A375 (cell line): ENCODE measurements at places on chromosomes 3 and 15. TPM values are rescaled to one million over a fixed set of nuclear protein-coding genes. Genes with fewer than 3 reads are reported as not detected.

The RTP3 gene
- total RNA-seq, result 0.08 TPM in 1 of 2 replicates, not detected in the other

The TPRG1 gene
- 0.08 TPM in 1 of 2 replicates, not detected in the other for total RNA-seq

The LRRN1 gene
- total RNA-seq, result not detected in 2 replicates

The PLCH1 gene
- 0.29 and 0.75 TPM in 2 replicates for total RNA-seq

The MESD gene
- total RNA-seq, result 14.6 and 15.9 TPM in 2 replicates

The ATP10A gene
- total RNA-seq, result 9.6 and 10.7 TPM in 2 replicates

The CAMKV gene
- total RNA-seq, result not detected in 2 replicates

The CFAP20DC gene
- total RNA-seq, result 4.5 TPM in 2 replicates

The FAH gene
- 28.1 and 33.3 TPM in 2 replicates for total RNA-seq

The MKRN2OS gene
- total RNA-seq, result 0.19 TPM in 1 of 2 replicates, not detected in the other

The MESP2 gene
- 0.74 and 0.98 TPM in 2 replicates for total RNA-seq
